ENCODE measurements at places on chromosomes 7 and 10.
A peak's percentile ranks its signal among the peaks of the same experiment; 100 is the strongest.

- DNase-seq, result no peak
These were observed 48.6 kb downstream of the FAM20C start for GRCh38 chr7:240887-241421.

GRCh38 chr10:28047061-28047460 is 48.2 kb upstream of the ODAD2 start:
- DNase-seq, result no peak

DNA sequence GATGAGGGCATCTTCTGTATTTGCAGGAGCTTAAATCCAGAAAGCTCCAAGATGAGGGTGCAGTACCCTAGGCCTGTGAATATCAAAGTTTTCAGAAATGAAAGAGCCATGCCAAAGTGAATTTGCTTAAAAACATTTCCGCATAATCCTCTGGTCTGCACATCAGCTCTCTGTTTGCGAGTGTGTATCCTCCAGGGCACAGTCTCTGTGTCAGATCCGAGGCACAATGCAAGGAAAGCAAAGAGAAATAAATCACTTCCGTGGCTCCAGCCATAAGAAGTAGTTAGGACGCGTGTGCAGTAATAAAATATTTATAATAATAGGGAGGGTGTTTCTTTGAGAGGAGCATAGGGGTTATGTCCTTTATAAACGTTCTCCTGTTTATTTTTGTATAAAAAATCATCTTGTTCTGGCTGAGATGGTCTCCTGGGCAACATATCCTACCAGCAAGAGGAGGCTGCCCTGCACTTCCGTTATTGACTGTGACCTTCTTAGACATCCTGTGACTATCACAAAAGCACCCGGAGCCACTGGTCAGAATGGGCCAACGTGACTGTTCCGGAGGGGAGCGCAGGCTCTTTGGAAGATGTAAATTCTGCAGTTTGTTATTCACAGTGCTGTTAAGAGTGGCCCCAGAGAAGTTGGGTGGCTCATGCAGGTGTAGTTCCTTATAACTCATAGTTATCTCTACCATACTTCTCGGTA is 667.6 kb upstream of the FOXK1 start:
- DNase-seq, result no peak

DNA sequence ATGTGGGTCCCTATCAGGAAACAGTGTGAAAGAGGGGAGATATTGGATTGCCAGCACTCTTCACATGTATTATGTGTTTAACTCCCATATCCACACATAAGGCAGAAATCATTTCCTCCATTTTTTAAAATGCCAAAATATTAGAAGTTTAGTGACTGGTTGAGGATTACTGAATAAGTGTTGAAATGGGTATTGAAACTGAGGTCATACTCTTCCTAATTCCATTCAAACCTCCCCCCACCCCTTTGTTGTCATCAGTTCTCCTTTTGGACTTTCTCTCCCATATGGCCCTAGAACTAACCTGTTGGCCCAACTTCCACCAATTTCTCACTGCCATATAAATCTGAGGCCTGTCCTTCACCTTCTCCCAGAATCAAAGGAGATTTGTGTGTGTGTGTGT is 81.6 kb downstream of the EVX1 start:
- DNase-seq, result no peak

GRCh38 chr7:158581440-158582088 is 6.1 kb downstream of the PTPRN2 start:
- DNase-seq, result no peak

- DNase-seq, result no peak
These were observed 264.4 kb downstream of the NEBL start for GRCh38 chr10:20632696-20633095.

GRCh38 chr7:16810573-16810972 is 5.8 kb upstream of the AGR2 start:
- DNase-seq, result no peak

- no peak for DNase-seq
These were observed 64.8 kb upstream of the DNAJB6 start for GRCh38 chr7:157271991-157272324.

DNA sequence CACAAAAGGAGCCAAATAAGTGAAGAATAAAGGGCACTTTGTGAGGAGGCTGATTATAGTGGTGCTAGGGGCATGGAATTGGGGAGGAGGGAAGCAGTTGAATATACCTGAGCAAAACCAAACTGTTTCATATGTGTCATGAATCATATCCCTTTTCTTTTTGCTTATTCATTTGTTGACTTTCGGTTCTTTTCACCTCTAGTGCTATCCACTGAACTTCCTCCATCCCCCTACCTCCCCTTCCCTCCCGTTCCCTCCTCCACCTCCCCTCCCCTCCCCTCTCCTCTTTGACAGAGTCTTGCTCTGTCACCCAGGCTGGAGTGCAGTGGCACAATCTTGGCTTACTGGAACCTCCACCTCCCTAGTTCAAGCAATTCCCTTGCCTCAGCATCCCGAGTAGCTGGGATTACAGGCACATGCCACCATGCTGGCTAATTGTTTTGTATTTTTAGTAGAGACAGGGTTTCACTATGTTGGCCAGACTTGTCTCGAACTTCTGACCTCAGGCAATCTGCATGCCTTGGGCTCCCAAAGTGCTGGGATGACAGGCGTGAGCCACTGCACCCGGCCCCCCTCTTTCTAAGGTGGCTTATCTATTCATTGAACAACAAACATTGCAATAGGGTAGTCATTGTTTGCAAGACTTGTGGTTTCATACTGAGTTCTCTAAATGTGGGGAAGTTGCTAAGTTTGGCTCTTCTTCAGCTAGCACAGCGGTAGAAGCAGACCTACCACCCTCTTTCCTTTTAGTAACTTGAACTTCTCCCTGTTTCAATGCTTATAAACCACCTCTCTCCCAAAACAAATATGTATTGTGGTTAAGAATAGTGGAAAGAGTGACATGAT is 150.4 kb upstream of the PRPS1L1 start:
- no peak for DNase-seq

DNA sequence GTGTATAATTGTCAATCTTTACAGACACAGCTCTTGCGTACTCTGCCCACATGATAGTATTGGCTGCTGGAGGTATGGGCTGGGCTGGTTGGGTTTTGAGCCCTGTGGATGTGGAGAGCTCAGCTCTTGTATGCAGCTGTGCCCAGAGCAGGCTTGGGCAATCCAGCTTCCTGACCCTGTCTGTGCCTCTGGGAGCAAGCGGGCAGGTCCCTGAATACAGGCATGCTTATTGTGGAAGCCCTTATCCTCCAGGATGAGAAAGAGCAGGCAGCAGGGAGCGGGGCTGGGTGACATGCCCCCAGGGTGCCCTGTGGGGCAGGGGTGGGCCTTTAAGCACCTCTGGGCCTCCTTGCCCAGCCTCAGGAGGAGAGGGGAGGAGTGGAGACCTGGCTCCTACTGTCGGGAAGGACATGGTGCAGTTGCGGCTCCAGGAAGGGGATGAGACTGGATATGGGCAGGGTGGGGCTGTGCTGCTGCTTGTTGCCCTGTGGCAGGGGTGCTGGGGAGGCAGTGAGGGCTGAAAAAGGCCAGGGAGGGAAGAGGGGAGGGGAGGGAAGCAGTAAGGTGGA is 32.7 kb upstream of the SH2D4B start:
- no peak for DNase-seq

GRCh38 chr7:39540320-39540719 is 25.9 kb upstream of the YAE1 start:
- no peak for DNase-seq

DNA sequence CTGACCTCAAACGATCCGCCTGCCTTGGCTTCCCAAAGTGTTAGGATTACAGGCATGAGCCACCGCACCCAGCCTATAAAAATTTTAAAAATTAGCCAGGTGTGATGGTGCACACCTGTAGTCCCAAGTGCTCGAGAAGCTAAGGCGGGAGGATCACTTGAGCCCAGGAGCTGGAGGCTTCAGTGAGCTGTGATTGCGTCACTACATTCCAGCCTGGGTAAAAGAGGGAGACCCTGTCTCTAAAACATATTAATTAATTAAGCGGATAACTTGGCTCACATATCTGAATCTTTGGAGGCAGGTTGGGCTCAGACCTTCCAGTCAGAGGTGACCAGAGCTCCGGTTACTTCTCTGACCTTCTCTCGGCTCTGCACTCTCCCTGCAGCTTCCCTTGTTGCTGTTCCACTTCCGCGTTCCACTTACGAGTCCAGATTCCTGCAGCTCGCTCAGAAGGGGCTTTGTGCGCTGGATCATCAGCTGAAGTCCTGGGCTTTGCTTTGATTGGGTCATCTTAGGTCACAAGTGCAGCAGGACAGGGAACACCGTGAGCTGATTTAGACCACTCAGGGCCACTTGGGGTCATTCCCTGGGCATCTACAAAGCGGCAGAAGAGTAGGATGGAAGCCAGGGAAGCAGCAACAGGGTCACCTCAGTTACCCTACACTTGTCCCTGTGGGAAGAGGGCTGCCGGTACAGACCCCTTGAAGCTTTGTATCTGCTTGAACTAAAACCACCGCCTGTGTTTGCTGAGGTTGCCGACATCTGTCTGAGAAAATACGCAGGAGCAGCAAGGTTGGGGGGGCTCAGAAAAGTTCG is 2.0 kb upstream of the ARPC1B start:
- no peak for DNase-seq

DNA sequence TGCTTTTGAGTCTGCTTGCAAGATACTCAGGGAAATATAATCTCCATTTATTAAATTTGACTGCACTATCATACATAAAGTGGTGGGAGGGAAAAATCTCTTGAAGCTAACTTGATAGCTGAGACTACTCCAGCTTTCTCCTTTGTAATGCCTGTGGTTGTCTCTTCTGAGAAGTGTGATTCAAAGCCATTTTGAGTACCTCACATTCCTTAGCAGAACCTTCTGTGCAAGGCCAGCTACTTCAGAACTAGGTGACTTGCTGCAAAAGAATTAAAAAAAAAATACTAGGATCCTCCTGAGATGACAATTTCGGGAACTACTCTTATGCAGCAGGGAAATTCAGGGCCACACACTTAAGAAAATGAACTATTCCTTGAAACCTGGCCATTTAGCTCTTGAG is 294.8 kb downstream of the MDFIC start:
- no peak for DNase-seq

DNA sequence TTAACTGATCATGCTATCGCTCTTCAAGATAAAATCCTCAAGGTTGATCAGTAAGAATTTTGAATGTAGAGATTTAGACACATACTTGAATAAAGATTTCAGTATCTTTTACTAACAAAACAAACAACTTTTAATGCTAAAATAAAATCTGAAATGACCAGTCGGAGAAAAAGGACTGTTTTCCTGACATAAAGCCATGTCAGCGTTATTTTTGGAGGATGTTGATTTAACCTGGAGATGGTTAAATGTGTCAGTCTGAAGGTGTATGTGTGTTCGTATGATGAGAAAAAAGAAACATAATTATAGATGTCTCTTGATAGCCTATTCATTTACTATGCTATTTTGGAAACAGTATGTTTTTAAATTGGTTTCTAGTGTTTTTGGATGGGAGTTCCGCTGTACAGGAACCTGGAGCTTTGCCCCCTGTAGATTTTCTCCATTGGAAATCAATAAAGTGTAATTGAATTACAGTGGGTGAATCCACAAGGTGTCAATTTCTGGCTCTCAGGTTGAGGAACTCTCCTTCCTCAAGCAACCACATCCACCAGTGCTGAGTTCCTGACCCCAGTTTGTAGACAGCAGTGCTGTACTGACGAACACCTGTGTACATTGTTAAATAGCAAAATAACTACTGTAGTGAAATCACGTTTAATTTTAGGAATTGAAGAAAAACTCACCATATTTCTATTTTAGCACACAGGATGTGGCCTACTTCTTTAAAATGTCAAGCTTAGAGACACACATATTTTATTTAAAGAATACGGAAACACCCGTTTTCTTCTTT is 670.1 kb downstream of the MAGI2 start:
- DNase-seq, result no peak

GRCh38 chr7:36079446-36080025 is 73.5 kb upstream of the EEPD1 start:
- no peak for DNase-seq

DNA sequence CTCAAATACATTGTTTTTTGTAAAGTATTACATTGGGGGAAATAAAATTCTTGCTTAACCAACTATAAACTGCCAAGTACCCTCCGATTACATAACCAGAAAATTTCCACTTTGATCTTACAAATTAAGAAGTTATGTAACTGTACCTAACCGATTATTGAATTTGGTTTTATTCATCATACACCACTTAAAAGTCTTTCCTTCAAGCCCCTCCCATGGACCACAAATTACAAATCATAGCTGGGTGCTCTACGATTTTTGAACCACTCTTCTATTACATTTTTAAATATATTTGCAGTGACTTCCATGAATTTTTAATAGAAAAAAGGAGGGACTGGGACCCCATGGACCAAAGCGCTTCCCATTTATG is 630 bp downstream of the ZNF680 start:
- no peak for DNase-seq

DNA sequence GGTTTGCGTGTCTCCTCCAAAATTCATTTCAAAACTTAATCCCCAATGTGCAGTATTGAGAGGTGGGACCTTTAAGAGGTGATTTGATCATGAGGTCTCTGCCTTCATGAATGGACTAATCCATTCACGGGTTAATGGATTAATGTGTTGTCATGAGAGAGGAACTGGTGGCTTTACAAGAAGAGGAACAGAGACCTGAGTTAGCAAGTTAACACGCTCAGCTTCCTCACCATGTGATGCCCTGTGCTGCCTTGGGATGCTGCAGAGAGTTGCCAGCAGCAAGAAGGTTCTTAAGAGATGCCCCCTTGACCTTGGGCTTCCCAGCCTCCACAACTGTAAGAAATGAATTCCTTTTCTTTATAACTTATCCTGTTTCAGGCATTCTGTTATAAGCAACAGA is 3.7 kb upstream of the TCTN3 start:
- no peak for DNase-seq

- DNase-seq, result no peak
These were observed 90.0 kb downstream of the NRP1 start for GRCh38 chr10:33244354-33244967.

DNA sequence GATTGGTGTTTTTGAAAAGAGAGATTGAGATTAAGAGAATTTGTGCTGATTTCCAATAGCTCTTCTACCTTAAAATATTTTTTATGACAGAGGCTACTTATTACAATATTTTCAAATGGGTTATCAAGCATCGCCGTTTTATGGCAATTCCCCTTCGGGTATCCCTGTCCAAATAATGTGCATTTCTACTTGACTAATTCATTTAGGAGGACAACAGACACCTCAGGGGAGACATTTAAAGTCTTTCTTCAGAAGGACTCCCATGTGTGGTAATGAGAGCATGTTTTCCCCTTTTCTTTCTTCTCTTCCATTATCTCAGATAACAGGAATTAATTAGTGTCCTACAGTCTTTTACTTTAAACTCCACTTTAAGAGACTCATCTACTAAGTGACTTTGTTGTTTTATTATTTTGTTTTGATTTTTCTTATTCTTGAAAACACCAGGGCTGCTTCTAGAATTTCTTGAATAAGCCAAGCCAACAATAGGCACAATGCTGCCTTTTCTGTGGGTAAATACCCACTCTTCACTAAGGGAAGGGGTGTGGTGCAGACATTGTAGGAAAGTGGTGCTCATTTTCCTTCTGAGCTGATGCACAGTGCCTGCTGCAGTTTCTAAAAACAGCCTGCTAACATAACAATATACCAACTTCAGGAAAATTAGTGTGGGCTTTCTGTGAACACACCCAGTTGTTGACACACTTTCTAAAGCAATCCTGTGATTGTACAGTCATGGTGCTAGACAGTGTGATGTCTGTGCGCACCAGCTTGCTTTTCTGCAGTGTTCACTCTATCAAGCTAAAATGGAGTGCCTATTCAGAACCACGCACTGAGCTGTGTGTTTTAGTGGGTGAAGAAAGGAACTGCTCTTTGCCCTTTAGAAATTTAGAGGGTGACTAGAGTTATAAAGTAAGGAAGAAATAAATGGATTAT is 597.7 kb downstream of the NRG3 start:
- DNase-seq, result no peak

GRCh38 chr7:50339990-50340500 is 35.5 kb downstream of the IKZF1 start:
- DNase-seq, result peak; percentile 76
